ENCODE measurements at places on chromosomes 7 and 10.

DNA sequence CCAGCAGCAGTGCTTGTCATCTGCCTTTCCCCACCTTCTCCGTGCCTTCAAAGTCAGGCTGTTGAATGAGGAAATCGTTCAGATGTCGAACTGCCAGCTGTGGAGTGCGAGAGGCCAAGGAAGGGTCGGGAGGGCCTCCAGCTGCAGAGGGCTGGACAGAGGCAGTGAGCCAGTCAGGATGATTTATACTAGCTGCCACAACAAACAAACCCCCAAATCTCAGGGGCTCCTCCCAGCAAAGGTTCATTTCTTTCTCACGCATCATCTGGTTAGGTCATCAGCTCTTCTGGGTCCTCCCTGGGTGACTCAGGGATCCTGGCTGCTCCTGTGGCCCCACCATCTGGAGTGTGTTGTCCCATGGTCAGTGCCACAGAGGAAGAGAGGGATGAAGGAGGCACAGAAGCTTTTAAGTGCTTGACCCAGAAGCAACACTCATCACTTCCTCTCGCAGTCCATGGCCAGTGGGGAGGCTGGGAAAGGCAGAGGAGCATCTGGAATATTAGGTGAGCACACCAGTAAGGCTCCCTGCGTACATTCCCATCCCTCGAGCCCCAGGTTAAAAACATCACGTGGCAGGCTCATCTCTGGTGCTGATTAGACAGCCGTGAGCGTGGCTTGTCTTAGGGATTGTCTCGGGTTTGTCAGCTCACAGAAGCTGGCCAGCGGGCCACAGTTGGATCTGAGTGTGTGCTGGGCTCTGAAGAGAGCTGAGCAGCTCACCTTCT, 140.7 kb downstream of the RGS10 start:
- DNase-seq: peak; percentile 50

GRCh38 chr10:102101152-102101551, 19.0 kb downstream of the LDB1 start:
- DNase-seq: no peak

DNA sequence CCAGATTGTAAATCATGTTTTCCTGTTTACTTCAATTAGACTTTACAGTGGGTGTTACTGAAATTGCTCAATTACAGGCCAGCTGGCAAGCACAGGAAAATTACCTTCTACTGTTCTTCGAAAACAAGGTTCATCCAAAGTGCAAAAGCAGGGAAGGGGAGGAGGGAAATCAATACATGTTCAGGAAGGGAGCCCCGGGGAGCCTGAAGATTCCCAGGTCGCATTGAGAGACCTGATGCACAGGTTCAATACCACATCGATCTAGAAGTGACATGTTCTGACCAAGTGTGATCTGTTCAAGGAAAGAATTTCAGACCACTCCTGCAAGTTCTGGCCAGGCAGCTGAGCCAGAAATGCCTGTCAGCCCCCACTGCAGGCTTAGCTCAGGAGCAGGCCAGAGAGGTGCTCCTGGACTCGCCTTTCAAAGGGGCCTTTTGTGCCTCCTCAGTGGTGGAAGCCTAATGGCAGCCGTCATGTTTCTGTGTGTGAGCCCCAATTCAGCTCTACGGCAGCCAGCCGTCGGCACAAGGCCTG, 35.9 kb downstream of the FAM53B start:
- peak; percentile 58 for DNase-seq

- DNase-seq: no peak
These were observed 13.2 kb downstream of the ERVW-1 start for GRCh38 chr7:92464515-92464914.

- no peak for DNase-seq
These were observed 45.4 kb upstream of the NPSR1 start for GRCh38 chr7:34612661-34613060.

DNA sequence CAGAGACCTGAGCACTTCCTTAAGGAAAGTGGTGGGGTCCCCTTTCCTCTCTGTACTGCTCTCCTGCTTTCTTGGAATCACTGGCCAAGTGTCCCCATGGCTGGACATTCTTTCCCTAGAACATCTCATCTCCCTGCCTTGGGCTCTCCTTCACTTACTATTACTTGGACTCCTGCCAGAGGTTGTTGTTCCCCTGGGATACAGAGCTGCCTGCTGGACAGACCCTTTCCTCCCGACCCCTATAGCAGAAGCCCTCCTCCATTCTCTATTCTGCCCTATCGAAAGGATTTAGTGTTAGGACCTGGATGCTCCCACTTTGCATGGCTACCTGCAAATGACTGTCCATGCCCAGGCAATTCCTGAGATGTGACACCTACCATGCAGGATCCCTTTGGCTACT, 164.3 kb upstream of the PODXL start:
- DNase-seq: no peak

GRCh38 chr10:125209591-125210355, 49.4 kb upstream of the CTBP2 start:
- DNase-seq: no peak

GRCh38 chr10:51838471-51838870, 139.1 kb upstream of the CSTF2T start:
- DNase-seq: no peak

DNA sequence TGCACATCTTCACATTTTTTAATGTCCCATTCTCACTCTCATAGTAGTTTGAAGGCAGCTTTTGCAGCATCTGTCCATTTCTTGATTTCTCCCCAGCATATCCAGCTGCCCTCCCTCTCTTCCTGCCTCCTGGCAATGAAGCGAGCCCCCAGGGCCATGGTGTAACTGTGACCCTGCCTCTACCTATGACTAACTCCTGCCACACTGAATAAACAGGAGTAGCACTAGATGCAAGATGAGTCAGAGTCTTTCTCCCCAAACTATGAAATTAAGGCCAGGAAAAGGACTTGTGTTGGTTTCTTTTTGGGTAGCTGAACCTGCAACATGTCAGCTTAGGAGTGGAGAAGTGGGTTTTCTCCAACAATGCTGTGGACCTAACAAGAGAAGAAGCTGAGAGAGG, 329.0 kb downstream of the RNLS start:
- DNase-seq: no peak

GRCh38 chr7:132501956-132502355, 74.3 kb downstream of the PLXNA4 start:
- no peak for DNase-seq

DNA sequence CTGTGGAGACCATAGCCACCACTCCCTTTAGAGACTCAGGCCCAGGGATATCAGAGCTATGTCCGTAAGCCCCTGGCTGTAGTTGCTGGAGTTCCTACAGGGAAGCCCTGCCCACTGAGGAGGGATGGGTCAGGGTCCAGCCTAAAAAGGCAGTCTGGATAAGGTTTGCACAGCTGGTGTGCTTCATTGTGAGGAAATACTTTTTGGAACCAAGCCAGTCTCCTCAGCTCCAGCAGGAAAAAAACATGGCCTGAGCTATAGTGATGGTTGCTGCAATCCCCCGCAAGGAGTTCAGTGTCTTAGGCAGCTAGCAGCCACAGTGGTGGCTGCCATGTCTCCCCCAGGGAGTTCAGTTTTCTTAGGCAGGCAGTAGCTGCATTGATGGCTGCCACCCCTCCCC, 52.6 kb upstream of the CYP2C8 start:
- DNase-seq: peak; percentile 31

GRCh38 chr7:97179454-97180104, 62.1 kb downstream of the SDHAF3 start:
- peak; percentile 8 for DNase-seq

DNA sequence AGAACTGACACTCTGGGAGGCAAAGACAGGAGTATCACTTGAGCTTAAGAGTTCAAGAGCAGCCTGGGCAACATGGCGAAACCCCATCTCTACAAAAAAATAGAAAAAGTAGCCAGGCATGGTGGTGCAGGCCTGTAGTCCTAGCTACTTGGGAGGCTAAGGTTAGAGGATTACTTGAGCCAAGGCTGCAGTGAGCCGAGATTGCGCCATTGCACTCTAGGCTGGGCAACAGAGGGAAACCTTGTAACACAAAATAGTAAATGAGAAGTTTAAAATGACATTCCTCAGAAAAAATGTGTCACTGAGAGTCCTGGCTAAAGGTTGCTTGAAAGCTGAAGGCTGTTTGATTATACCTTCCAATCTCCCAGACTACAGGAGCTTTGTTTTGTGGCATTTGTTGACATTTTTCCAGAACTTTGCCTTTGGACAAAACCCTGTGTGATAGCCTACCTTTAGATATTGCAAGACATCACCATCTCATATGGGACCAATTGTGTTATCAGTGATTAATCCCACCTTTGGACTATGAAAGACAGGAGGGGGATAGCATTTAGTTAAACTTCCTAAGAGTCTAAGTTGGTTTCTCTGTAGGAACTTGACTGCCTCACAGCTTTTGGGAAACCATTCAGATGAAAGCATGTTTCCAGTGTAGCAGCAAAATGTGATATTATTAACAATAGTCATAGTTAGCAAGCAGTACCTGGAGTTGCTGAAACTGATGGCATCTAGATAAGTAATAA, 5.3 kb downstream of the TNKS2 start:
- no peak for DNase-seq

- DNase-seq: no peak
These were observed 158.4 kb downstream of the NEURL1 start for GRCh38 chr10:103651783-103652476.

DNA sequence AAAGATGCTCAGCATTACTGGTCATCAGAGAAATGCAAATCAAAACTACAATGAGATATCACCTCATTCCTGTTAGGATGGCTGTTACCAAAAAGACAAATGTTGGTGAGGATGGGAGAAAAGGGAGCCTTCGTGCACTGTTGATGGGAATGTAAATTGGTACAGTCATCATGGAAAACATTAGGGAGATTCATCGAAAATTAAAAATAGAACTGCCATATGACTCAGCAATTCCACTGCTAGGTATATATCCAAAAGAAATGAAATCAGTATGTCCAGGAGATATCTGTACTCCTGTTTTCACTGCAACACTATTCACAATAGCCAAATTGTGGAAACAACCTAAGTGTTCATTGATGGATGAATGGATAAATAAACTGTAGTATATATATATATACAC, 228.1 kb downstream of the ACTR3B start:
- DNase-seq: no peak

DNA sequence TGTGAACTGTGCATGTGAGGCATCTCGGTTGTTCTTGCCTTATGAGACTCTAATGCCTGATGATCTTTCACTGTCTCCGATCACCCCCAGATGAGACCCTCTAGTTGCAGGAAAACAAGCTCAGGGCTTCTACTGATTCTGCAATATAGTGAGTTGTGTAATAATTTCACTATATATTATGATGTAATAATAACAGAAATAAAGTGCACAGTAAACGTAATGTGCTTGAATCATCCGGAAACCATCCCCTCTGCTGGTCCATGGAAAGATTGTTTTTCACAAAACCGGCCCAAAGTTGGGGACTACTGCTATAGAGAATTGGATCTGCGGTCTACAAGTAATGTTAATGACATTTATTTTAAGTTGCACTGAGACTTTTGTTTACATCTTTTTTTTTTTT, 126.7 kb downstream of the TPST1 start:
- no peak for DNase-seq

DNA sequence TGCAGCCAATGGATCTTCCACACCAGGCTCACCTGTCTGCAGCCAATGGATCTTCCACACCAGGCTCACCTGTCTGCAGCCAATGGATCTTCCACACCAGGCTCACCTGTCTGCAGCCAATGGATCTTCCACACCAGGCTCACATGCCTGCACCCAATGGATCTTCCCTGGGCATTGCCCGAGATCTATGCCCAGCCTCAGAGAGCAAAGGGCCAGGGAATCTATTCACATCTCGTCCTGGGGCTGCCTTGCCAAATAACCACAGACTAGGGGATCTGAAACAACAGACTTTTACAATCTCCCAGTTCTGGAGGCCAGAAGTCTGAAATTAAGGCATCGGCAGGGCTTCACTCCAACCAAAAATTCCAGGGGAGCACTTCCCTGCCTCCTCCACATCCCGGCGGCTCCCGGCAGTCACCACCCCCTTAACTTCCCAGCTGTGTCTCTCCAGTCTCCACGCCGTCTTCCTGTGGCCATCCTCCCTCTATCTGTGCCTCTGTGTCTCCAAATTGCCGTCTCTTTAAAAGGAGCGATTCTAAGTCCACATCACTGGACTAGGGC, 92.4 kb upstream of the PPP2R2D start:
- DNase-seq: no peak

DNA sequence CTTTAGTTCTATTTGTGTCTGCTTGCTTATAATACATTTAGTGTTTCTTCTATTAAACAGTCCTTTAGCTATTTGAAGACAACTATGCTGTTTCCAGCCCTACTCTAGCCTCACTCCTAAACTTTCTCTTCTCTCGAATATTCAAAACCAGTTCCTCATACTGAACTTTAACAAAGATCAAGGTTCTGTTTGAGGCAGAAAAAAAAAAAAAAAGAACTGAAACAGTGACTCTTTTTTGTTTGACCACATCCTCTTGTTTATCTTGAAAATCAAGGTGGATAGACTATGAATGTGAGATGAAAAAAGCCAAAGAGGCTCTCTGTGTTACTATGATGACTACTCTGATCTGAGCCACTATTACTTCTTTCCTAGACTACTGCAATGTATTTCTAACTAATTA, 154.3 kb downstream of the ZNF365 start:
- DNase-seq: no peak

DNA sequence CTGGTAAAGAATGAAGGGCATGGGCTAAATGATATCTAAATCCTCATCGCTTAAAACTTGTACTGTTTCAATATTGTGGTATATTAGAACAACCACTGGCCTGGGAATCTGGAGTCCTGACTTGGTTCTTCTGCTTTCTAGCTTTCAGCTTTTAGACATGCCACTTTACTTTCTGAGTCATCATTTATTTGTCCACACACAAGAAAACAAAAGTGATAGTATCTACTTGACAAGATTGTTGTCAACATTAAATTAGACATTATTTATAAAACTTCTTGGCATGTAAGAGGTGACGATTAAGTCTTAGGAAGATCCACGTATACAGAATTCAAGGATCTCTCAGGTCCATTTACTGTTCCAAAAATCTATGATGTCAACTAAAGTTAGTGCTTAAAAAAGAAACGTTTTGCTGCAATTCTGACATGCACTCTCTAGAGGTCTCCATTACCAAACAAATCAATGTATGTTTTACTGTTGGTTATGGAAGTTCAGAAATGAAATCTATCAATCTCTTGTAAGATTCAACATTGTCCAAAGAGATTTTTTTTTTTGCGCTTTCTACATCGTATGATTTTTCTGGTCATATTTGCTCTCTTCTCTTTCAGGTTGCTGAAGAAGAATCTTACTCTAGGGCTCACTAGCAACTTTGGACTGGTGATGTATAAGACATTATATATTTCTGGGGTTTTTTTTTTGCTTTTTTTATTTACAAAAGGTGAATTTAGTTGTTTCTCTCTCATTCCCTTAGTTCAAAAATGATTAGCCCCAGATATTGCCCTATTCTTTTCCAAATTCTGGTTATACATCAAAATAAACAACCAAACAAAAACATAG, 53.6 kb upstream of the DYNC1I1 start:
- no peak for DNase-seq

DNA sequence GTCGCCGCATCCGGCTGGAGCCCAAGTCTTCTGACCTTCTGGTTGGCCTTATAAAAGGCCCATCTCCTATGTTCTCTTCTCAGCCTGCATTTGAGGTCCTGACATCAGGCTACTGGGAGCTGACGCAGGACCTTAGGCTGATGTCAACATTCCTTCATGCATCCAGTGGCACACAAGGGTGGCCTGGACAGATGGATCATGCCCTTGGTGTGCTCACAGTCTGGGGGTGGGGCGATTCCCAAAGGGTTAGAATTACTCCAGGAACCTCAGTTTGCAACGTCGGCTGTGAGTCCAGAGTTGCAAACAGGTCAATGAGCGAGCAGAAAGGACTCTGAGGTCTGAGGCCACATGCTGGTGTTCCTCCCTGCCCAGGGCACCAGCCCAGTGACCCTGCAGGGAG, 8.2 kb upstream of the CLIP2 start:
- no peak for DNase-seq

- no peak for DNase-seq
These were observed 11.5 kb upstream of the DLD start for GRCh38 chr7:107879400-107880035.
